ENCODE measurements at places on chromosomes 16 and 17.

GRCh38 chr17:68624381-68624780 lies 23.2 kb upstream of the FAM20A start:
- DNase-seq: no peak

- no peak for DNase-seq
Measured at GRCh38 chr17:5413682-5414081, 5.8 kb downstream of the NUP88 start.

GRCh38 chr17:4520060-4520893 lies 21.6 kb downstream of the SPNS2 start:
- no peak for DNase-seq

- DNase-seq: no peak
Measured at GRCh38 chr17:12830777-12831247, 41.5 kb downstream of the ARHGAP44 start.

DNA sequence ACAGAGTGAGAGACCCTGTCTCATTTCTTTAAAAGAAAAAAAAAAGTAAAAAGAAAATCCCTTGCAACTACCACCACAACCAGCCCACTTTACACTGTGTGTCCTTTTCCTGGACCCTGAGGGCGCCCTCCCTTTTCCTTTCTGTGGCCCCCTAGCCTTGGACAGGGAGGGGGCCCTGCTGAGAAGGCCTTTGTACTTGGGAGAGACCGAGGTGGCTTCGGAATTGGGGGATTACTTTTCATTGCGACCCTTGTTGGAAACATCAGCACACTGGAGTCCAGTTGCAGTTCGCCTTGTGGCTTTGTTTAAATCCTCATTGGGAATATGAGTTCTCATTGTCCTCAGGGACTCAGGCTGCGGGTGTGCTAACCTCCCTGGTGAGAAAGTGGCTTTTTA lies 9.4 kb upstream of the DNASE1 start:
- DNase-seq: no peak

DNA sequence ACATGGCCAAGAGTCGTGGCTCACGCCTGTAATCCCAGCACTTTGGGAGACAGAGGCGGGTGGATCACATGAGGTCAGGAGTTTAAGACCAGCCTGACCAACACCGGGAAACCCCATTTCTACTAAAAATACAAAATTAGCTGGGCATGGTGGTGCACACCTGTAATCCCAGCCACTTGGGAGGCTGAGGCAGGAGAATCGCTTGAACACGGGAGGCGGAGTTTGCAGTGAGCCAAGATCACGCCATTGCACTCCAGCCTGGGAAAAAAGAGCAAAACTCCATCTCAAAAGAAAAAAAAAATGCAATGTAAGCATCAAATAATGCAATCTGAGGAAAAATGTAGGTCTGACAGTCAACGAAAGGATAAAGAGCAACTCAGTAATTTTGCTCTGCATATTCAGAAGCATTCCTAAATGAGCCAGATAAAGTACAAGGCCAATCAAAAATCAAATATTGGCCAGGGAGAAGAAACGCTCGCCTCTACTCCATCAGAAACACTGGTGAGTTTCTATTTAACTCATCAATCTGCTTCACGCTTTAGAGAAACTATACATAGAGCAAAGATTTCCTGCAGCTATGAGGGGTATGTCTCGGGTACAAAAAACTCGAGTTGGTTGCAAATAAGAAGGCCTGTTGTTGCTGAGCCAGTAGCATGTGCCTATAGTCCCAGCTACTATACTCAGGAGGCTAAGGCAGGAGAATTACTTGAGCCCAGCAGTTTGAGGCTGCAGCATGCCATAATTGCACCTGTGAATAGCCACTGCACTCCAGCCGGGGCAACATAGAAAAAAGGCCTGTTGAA lies 3.7 kb downstream of the TXNDC11 start:
- DNase-seq: no peak

DNA sequence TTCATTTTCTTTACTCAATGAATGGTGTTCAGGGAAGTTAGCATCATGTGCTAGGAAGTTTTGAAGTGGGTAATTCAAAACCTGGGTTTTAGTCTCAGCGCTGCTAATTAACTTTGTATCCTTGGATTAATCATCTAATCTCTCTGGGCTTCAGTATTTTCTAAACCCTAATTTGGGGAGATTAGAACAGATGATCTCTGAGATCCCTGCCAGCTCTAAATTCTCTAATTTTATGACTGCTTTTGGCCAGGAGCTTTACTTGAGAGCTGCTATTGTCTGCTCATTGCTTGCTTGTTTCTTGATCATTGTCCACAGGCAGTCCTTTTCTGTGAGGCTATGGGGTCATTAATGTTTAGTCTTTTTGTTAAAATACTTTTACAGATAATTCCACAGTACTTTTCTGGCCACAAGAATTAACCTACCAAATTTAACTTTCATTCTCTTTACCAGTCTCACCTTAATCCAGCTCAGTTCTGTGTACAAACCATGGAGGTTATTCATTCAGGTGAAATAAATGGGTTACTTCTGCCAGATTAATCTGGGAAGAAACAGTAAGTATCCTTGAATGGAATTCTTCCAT lies 28.4 kb upstream of the VWA3A start:
- DNase-seq: no peak

DNA sequence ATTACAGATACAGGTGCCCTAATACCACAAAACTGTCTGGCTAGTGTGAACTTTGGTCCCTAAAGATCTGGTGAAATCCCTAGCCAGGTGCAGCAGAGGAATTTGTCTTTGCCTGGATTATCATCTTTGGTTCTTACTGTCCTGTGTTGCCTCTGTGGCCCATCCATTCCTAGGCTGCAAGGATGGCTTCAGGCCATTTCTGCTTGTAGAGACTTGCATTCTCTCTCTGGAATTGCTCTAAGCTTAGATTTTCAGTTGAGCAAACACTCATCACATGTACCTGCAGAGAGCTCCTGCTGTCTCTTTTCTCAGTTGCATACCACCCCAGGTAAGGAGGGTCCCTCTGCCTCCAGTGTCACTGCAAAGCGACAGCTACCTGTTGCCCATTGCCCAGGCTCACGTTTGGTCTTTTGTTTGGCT lies 114.9 kb downstream of the PRKCA start:
- no peak for DNase-seq

GRCh38 chr17:40366861-40367518 lies 2.5 kb upstream of the GJD3 start:
- DNase-seq: no peak

- no peak for DNase-seq
Measured at GRCh38 chr17:57941384-57942370, 13.5 kb downstream of the CUEDC1 start.

- DNase-seq: no peak
Measured at GRCh38 chr17:4142107-4142900, 526 bp downstream of the ZZEF1 start.

- no peak for DNase-seq
Measured at GRCh38 chr16:84150926-84151325, 5.8 kb downstream of the DNAAF1 start.

DNA sequence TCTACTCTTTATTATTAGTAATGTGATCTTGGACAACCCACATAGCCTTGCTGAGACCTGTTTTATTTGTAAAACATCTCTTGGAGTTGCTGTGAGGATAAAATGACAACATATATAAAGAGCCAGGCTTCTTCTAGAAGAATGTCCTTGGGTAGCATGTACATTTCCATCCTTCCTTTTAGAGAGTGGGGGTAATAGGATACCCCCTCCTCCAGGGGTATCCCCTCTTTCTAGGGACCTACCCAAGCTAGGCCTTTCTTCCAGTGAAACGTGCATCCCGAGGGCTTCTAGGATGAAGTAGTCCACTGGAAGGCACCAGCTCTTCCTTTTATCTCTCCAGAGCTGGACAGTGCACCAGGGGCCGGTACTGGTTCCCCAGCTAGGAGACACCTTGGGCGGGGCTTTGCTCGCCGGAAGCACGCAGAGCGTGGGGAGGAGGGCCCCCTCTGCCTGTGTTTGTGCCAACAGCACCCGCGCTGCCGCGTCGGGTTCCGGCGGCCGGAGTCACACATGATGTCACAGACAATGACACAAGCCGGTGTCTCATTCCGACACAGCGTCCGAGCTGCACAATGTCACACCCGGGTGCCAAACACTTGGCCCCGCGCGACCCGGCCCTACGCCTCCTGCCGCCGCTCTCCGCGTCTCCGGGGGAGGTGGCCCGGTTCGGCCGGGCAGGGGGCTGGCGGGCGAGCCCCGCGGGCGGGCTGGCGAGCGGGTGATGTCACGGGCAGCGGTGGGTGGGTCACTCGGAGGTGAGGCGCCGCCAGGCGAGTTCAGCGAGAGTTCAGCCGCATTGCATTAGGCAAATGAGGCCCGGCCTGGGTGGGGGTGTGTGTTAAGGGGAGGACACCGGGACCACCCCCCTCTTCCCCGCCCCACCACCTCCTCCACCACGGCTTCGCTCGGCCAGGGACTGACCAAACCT lies 23.4 kb downstream of the GJD3 start:
- no peak for DNase-seq

DNA sequence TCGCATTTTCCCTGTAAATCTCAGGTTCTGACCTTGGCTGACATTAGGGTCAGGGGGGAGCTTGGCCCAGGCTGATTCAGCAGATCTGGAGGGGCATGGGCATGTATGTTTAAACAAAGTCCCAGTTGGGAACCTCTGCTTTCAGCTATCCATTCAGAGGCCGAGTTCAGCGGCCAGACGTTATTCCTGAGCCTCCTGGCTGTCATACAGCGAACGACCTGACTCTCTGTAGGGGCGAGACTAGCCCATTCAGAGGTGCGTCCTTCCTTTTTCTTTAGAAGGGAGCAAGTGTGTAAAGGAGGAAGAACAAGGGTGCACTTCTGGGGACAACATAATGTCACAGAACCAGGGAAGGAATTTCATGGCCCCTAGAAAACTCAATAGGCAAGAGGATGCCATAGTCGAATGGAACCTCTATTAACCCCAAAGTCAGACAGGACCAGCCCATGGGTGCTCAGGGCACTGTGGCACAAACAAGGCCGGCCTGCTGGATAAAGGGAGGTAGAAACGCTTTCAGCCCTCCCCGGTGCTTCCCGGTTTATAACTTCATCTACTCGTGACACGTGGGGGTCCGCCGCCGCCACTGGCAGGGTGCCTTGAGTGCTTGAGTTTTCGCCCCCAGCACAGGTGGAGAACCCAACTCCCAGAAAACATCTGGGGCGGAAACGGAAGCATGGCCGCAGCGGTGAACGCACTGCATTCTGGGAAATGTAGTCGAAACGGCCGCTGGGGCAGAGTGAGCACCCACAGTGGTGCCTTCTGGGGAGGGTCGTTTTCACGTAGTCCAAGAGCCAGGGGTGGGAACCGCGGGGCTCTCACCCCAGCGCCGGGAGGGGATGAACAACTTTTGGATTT lies 33.2 kb upstream of the PLCG2 start:
- no peak for DNase-seq

DNA sequence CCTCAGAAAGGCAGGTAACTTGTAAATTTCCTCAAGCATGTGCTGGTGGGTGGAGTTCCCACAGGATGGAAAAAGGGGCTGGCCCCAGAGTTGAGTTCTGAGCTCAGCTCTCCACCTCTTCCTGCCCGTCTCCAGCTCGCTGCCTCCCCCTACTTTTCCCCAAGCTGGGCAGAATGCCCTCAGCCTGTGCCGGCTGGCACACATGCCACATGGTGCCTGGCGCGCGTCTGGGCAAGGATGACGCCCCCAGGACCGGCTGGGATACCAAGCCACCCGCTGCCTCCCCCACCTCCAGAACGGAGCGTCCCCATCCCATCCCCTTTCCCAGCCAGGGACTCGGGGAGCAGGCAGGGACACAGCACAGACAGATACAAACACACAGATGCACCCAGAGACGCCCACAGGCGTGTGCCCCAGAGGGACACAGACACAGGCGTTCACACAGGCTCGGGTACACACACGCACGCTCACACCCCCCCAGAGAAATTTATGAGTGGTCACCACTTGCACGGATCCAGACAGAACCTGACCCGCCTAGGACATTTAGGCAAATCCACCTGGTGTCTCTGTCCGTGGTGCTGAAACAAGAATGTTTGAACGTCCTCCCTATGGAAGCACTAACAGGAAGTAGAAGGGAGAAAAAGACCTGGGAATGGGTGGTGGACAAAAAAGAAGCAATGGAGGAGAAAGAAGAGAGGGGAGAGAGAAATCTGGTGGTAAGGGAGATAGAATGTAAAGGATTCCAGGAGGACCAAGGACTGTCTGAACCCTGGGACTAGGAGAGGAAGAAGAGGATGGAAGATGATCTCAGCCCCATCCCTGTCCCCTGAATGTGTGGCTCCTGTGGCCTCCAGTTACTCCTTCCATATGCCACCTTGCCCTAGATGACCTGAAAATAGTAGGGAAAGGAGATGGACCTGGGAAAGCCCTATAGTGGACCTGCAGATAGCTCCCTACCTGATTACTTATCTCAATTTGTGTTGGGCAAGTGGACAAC lies 15.5 kb downstream of the NEUROD2 start:
- DNase-seq: no peak

All from vagina (tissue), 2 donors.